ENCODE measurements at places on chromosomes 13 and 19. TPM values are rescaled to one million over a fixed set of nuclear protein-coding genes. Genes with fewer than 3 reads are reported as not detected.

DNA sequence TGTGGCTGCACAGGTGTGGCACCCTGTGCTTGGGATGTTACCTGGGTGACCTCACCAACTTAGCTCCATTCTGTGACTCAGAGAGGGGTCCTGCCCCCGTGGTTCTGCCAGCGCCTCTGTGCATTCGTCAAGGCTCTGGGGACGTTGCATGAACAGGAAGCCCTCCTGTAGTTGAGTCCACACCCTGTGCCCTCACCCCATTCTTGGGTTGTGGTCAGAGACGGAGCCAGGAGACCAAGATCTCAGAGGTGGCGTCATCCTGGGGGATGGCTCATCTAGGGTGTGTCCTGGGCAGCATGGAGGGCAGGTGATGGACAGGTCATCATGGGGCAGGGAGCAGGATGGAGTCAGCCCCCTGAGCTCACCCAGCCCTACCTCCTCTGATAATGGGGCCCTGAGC lies 2.5 kb downstream of the COX6B2 start:
- no peak for DNase-seq

The ZNF844 gene
- total RNA-seq, result 1.2 TPM

- DNase-seq, result no peak
Observed at GRCh38 chr19:46610851-46611770, 10.0 kb downstream of the CALM3 start.

The TEX29 gene
- not detected for total RNA-seq

GRCh38 chr13:40094056-40094455 lies 438.6 kb downstream of the COG6 start:
- no peak for DNase-seq

The SLC25A41 gene
- total RNA-seq, result not detected

GRCh38 chr13:34108410-34108809 lies 290.5 kb downstream of the RFC3 start:
- no peak for DNase-seq

DNA sequence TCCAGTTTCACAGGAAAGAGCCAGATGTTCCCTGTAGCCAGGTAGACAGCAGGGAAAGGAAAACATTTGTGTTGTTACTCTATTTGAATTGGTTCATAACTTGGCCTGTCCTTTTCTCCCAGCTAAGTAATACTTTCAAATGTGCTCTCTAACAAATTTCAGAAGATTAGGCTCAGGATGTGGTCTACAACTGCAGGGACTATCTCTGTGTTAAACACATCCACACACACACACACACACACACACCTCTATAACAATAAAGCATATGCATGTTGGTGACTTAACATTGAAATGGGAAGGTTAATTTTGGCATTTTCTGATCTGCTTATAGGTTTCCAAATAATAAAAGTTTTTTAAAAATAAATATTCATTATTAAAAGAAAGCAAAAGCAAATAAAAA lies 316.0 kb upstream of the ARGLU1 start:
- DNase-seq, result no peak

The SH2D3A gene
- 12.2 TPM for total RNA-seq

- DNase-seq, result no peak
Observed at GRCh38 chr13:34357435-34358232, 539.7 kb downstream of the RFC3 start.

The DNAAF3 gene
- total RNA-seq, result 37.7 TPM

DNA sequence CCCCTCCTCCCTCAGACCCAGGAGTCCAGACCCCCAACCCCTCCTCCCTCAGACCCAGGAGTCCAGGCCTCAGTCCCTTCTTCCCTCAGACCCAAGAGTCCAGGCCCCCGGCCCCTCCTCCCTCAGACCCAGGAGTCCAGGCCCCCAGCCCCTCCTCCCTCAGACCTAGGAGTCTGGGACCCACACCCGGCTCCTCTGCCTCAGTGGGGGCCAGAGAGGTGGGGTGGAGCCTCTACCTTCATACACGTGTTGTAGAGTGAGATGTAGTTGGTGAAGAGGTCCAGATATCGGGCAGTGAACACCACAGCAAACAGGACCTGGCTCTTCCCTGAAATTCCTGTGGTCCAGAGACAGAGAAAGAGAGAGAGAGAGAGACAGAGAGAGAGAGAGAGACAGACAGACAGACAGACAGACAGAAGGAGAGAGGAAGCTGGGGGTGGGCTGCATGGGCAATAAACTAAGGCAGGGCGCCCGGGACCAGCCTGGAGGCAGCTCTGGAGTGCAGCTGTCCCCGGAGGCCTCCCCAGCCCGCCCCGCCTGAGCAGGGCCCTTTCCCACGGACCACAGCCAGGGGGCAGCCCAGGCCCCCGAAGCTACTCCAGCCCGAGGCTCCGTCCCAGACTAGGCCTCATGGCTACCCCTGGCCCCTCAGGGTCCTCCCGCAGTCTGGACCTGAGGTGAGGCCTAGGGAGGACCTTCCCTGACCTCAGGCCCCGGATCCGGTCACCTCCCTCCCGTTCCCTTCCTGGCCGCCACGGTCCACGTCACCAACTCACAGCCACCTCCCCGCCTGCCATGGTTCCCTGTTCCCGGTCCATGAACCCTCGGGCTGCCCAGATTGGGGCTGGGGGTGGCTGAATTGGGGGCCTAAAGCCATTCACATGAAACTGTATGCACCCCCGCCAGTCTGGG lies 907 bp downstream of the KDELR1 start:
- DNase-seq, result peak; percentile 46

- DNase-seq, result no peak
Observed at GRCh38 chr13:51456510-51456909, 3.7 kb upstream of the INTS6 start.

- DNase-seq, result peak; percentile 28
Observed at GRCh38 chr19:47417746-47418691, 1.3 kb downstream of the MEIS3 start.

DNA sequence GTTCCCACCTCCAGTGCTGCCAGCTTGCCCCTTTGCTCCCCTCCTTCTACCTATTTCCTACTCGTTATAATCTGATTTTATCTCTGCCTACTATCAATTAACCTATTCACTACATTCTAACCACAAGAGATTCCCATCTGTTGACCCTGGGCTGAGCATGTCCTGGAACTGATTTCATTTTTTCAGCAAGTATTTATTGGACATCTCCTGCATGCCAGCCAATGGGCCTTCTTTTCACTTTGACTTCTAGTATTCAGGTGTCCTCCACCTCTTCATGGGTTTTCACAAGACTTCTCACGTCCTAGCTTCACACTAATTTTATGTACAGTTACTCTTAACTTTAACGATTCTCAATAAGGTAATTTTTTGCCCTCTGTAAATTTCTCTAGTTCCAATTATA lies 282.7 kb upstream of the KLHL1 start:
- DNase-seq, result no peak

Data from G401 (cell line).